Stimulated activated CD4-positive, alpha-beta T cell treated with anti-CD3 and anti-CD28 coated beads, Interleukin-1b, Interleukin-23, amount 100 ng/mL, for 4 hours (primary cell): ENCODE measurements at places on chromosomes 5 and 9.

- DNase-seq, result no peak
These were observed 1.3 kb downstream of the EEIG1 start for GRCh38 chr9:127979333-127980059.

GRCh38 chr5:148952097-148952867, 110.6 kb downstream of the SH3TC2 start:
- no peak for DNase-seq

DNA sequence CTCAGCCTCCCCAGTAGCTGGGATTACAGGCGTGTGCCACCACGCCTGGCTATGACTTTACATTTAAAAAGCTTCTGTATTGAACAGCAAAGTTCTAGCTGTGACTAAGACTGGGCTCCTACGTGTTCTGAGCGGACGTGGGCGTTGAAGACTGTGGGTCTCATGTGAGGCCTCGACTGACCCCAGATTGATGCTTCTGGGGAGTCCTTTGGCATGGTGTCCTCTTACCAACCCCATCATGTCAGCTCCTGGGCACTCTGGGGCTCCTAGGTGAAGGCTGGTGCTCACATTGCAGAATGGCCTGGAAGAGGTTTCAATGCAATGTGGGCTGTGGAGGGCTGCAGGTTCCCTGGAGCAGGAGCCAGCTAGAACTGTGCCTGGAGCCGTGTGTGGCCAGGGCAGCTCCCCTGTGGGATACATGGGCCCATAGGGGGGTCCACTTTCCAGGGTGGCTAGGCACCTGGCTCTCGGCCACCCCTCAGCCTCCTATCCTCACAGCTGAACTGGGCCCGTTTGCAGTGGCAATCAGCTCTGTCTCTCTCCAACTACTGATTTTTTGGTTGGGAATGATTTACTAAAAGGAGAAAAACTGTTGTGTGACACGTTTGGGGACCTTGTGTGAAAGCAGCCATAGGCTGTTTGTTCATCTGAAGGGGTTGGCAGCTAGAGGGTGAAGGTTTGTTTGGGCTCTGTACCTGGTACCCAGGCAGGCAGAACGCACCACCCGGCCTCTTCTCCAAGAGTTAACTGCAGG, 29.7 kb downstream of the SLC25A25 start:
- no peak for DNase-seq

GRCh38 chr9:83986765-83987401, 6.3 kb downstream of the RMI1 start:
- no peak for DNase-seq

DNA sequence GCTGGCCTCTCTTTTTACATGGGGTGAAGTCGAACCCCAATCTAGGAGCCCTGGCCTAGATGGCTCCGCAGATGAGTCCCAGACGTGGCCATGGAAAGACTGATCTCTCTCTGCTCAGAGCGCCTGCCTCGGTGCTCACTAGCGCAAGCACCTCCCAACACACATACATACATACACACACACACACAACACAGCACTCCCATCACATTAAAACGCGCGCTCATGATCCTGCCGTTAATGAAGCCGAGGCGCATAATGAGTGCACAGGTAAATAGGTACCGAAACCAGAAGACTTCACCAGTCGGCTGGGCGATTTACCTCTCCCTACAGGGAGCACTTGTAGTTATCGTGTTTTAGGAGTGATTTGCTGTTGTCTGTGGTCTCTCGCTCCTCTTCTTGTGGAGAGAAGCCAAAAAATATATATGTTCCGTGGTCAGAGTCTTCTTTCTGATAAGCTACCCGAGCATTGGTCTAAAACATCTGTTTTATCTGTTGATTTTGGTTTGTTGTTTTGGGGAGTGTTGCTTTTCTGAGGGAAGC, 207.7 kb downstream of the MEF2C start:
- DNase-seq, result no peak

DNA sequence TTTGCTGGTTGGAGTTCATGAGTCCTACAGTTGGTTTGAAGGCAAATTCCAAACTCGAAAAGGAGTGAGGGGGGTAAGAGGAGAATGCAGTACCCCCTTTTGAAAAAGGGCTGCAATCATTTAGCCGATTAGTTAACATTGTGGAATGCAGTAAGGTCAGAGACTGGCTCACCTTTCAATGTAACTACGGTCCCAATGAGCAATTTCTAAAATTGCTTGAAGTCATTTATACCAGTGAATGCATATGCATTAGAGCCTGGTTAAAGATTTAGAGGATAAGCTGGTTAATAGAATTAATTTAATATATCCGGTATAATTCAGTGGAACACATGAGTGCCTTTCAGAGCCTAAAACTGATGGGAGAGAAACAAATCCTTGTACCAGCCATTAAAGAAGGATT, 172.6 kb upstream of the PAPPA start:
- no peak for DNase-seq

DNA sequence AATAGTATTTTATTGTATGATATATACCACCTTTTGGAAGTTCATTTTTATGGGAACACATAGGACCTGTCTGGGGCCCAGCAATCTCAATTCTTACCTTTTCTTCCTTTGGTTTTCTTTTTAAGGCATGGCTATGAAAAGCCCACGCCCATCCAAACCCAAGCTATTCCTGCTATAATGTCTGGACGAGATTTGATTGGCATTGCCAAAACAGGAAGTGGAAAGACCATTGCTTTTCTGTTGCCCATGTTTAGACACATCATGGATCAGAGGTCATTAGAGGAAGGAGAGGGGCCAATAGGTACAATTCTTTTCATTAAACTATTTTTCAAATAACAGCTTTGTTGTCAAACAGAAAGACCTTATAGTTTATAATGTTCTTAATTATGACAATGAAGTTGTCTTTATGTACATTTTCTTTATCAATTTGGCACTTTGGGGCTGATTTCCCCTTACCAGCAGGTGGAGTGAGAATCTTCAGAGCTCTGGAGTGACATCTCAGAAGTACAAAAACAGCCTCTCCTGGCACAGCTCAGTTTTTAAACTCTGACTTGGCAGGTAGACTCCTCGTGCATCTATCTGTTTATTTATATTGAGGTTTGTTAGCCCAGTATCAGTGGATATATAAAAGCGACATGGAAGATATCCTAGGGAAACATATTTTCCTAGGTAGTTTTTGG, 25.8 kb downstream of the DDX46 start:
- DNase-seq, result no peak

- DNase-seq, result no peak
These were observed 14.6 kb downstream of the PROP1 start for GRCh38 chr5:177981296-177982071.

DNA sequence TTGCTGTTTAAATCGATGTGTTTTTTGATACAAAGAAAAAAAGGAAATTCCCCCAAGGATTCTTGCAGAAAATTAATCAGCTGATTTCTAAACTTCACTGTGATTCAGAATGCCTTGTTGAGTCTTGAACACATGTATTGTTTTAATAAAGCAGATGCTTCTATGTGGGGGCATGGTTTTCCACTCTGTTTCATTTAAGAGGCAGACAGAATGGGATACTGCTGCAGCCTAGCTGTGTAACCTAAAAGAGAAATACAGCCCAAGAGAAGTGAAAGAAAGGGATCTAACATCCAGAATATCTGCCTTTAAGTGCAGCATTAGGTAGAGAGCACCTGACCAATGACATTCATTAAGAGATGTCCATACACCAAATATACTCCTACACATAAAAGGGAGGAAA, 365.1 kb upstream of the CCNH start:
- DNase-seq, result no peak

DNA sequence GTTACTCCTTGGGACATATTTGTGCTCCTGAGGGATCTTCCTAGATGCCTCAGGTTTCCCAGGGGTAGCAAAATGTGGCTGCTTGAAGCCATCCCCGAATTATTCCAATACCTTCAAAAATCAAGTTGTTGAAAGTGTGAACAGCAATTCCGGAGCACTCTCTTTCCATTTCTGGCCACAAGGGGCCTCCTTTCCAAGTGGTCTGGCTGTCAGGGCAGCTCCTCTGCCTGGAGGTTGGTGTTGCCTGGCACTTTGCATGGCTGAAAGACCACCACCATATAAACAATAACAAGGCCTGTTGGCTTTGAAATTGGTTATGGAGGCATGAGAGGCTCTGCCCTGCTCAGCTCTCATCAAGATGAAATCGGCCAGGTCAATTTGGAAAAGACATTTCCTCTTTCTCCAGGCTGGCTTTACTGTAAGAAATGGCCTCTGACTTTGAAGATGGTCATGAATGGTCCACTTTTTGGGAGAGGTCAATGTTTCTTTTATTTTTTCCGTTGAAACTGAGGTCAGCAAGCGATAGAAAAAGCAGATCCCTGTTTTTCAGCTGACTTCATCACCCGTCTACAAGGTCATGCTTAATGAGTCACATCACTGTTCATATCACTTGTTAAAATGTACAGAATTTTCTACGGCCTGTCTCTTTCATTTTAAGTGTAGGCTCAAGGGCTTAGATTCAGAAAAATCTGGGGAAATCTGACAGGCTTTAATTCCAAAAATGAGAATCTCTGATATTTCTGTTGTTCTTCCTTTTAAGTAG, 481.1 kb upstream of the ZNF608 start:
- DNase-seq, result no peak

DNA sequence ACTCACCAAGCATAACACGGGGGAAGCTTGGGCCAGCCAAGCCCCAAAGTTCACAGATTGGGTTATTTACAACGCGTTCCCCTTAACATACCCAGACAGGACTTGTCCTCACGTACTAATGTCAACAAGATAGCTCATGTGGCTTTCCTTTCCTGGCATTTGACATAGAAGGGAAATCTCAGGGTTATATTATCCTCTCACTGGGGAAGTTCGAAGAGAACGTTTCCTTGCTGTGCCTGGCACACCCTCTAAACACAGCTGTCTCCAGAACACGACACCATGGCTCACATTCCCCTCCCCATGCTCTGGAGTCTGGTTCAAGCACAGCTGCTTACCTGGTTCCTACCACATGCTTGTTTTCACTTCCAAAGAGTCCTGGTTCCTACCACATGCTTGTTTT, 46.8 kb upstream of the OTULINL start:
- DNase-seq, result no peak

DNA sequence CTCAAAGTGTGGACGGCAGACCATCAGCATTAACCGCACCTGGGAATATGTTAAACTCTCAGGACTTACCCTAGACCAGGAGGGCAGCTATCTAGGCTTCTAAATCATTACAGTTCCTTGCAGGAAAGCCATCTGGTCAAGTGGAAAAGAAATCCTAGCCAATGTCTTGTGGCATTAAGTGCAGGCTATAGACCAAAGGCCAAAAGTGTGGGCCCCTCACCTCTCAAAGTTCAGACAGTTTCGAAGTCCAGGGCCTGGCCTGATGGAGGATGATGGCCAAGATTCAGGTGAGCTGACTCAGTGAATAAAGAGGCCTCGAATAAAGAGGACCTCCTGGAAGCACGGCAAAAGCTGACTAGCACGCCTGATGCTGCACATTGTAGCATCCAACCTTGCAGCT, 24.0 kb upstream of the PTPN3 start:
- DNase-seq, result no peak

DNA sequence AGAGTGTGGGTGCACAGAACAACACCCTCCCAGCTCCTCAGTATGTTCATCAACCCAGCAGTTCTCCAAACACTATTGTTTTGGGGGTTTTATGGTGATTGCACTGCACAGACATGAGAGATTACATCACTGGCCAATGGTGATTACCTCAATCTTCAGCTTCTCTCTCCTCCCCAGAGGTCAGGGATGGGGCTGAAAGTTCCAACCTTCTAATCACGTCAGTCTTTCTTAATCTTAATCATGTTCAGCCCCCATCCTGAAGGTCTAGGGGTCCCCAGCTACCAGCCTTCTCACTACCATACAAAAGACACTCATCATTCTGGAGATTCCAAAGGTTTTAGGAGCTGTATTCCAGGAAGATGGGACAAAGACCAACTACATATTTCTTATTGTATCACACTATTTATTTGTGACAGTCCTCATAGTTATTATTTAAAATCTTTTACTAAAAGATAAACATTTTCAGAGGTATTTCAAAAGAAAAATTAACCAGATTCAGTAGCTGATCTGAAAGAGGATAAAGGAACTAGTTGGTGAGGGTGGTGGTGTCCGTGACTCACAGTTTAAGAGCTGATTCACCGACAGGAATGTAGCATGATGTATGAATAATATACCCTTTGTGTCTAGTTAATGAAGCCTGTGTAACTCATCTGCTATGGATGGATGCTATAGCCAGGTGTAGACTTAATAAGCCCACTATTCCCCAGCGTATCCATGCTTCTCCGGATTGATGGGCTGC, 35.6 kb downstream of the RASEF start:
- no peak for DNase-seq

GRCh38 chr5:36796155-36796554, 80.4 kb upstream of the NIPBL start:
- DNase-seq, result no peak

DNA sequence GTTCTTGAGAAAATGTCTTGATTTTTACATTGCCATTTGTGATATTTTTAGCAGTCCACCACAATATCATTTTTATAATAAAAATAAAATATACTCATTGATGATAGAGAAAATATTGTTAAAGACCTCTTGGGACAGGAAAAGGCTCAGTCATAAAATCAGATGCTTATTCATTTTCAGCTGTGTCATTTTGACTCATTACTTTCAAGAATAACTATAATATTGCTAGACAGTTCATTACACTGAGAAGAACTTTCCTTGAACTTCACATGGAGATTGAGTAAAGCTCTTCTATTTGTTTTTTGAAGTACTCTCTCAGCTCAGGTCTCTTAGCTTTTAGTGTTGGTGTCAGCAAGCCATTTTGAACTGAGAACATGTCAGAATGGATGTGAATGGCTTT, 8.5 kb upstream of the MEIKIN start:
- DNase-seq, result no peak

- no peak for DNase-seq
These were observed 77.6 kb upstream of the SAP30L start for GRCh38 chr5:154368041-154368800.

GRCh38 chr9:112081918-112082729, 93.0 kb downstream of the SUSD1 start:
- no peak for DNase-seq

DNA sequence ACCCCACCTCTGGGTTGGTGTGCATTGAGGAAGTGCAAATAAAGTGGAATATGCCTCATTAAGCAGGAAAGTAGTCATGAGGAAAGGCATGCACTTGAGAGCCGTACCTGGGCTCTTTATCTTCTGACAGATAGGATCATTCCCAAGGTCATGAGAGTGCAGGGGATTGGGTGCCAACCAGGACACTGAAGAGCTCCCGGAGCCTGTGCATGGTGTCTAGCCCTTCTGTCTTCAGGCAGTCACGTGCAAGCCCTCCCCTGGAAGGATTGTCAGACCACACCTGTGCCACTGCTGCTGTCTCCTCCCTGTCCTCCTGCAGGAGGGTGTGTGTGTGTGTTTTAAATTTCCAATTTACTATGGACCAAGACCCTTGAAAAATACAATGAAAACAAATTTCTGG, 69.6 kb downstream of the PDE8B start:
- no peak for DNase-seq

GRCh38 chr5:34847056-34847455, 8.1 kb downstream of the TTC23L start:
- no peak for DNase-seq

DNA sequence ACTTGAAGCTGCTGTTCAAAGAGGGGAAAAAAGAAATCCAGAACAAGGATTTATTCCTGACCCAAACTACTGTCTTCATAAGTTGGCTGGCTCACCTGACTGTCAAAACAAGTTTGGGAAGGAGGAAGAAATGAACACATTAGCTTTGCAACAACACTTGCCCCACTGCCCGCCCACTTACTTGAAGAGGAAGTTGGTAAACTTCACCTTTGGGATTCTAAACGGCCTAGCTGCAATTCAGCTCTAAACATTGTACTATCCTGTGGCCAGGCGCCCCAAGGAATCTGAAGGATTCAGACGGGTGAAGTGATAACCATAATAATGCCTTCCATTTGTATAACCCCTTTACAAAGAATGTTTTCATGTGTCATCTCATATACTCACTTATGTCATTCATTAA, 199.4 kb downstream of the ARRDC3 start:
- no peak for DNase-seq
